D721Med (cell line): ENCODE measurements at places on chromosomes 13 and 19.

DNA sequence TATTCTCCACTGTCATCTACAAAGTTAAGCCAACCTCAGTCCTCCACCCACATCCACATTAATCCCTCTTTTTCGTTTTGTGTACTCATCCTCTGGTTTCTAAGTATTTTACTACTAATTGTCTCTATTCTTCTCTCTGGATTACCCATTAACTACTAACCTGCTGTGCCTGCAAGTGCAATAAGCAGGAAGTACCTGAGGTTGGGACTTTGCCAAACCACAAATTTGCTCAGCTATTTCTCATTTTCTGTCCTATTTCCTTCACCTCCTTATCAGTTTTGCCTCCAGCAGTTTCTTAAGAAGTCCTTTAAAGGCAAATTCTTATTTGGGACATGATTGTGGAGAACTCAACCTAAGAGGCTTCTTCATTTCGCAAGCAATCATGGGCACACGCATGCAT lies 1708.9 kb downstream of the SLITRK5 start:
- no peak for DNase-seq

DNA sequence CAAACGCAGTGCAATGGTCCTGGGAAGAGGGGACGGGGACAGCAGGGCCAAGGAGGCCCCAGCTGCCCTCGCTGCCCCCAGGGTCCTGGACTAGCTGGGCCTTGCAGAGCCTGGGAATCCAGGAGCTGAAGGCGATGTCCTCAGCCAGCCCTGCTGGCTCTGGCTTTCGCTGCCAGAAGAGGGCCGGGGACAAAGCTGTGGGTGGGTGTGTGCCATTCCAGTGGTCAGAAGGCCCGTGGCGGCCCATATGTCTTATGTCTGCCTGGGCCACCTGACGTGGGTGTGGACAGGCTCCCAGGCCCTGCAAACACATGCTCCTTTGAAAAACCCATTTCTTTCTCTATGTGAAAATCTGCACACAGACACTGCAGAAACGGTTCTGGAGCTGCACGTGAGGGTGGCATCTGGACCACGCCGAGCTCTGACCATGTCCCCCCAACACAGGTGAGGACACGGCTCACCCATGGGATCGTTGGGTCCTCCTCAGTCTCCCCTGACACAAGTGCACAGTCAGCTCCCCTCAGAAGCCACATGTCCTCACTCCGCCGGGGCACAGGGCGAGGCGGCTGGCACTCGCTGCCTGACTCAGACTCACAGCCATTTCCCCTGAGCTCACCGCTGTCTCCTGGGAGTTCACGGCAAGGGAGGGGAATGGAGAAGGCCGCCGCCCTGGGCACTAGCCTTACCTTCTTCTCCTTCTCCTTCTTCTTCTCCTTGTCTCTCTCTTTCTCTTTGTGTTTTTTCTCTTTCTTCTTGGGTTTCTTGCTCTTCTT lies 16.9 kb downstream of the IZUMO4 start:
- no peak for DNase-seq

DNA sequence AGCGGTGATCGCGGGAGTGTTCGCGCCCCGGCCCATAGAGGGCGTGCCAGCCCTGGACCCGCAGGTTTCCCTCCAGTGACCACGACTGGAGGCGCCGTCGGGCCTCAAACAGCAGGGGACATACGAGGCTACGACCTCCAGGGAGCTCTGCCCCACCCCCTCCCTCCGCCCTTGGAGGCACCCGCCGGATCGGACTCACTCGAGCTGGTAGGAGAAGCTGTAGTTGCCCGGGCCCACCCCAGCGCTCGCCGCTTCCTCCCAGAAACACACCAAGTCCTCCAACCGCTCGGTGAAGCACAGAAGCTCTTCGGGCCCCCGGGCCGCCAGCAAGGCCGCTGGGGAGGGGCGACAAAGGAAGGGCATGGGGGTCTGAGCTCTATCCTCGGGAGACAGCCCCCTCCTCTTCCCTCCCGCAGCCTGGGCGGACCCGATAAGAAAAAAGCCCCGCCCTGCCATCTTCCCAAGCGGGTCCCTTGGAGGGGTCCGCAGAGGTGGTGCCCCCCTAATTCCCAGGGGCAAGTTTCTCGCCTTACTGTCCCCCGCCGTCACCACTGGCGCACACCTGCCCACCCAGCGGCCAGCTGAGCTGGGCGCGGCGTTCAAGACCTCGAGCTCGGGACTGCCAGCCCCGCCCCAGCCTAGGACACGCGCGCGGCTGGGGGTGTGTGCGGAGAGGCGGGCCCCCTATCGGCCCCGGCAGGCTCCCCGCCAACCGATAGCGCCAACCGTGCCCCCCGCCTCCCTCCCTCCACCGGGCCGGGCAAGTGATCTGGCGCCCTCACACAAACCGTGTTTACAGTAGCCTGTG lies 1.0 kb downstream of the EPOR start:
- DNase-seq: no peak

DNA sequence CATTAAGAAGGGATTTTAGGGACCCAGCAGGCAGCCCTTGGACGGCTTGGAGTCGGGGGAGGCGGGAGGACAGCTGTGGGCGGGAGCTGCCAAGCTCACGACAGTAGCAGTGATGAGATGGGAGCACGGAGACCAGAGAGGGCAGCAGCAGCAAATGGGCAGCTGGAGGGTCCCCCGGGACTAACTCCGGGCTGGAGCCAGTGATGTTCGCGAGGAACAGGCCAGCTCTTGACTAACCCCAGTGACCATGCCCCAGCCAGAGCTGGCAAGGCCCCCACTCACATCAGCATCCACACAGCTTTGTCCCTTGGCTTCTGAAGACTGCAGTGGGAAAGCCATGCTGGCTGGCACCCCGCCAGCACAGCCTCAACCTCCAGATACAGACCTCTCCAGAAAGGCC lies 81.9 kb downstream of the RAB20 start:
- DNase-seq: no peak

DNA sequence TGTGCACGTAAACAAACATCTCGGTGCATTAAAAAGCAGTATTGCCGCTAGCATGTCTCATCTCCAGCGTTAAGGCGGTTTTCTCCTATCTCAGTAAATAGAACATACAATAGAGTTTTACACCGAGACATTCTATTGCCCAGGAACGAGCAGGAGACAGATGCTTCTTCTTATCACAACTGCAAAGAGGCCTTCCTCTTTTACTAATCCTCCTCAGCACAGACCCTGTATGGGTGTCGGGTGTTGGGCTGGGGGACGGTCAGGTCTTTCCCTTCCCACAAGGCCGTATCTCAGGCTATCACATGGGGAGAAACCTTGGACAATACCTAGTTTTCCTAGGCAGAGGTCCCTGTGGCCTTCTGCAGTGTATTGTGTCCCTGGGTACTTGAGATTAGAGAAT lies 21.2 kb downstream of the ZNF233 start:
- no peak for DNase-seq

GRCh38 chr19:37466277-37466797 lies 907 bp downstream of the ZNF569 start:
- DNase-seq: no peak

DNA sequence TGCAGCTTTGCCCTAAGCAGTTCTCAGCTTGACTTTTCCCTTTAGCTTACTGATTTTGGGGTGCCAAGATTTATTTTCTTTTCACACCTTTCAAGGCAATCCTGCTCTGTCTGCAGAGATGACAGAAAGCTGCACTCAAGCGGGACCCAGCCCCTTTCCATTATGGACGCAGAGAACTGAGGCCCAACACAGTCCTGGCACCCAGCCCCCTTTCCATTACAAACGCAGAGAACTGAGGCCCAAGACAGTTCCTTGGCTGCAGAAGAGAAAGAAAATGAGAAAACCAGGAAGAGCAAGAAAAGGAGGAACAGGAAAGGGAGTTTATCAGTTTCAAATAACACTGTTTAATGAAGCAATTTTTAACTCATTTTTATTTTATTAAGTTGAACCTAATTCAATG lies 36.8 kb upstream of the ATP11A start:
- DNase-seq: no peak

DNA sequence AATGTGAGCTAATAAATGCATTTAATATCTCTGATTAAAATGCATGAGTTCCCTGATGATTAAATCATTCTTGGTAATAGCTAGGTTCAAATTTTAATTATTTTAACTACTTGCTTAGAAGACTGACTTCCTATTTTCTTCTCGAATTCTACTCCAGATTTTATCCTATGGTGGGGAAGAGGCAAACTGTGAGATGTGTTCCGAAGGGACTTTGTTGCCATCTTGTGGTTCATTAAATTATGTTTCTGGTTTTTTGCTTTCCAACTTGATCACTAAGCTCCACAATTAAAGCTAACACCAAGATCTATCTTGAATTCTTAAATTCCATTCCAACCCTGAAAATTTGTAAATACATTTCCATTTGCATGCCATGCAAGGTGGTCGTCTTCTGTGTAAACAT lies 538.4 kb upstream of the PCDH20 start:
- DNase-seq: no peak

DNA sequence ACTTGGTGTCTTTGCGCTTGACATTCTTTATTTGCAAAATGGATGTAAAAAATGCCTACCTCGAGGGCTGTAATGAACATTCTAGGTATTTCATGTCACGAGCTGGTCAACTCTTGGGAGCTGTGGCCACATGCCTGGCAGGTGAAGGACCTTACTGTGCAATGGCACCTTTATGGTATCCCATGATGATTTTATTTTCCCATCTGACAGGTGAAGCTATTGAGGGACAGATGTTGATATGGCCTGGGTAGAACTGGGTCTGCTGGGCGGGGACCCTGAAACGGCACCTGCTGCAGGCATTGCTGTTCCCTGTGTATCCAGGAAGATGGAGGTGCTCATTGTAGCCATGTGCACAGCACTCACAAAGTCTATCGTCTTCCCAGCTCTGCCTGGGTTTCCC lies 332.2 kb downstream of the TEX29 start:
- no peak for DNase-seq
